Neural progenitor cell (in vitro differentiated cells): ENCODE measurements at places on chromosomes 1 and 21. TPM values are rescaled to one million over a fixed set of nuclear protein-coding genes. Genes with fewer than 3 reads are reported as not detected.
A peak's percentile ranks its signal among the peaks of the same experiment; 100 is the strongest.

DNA sequence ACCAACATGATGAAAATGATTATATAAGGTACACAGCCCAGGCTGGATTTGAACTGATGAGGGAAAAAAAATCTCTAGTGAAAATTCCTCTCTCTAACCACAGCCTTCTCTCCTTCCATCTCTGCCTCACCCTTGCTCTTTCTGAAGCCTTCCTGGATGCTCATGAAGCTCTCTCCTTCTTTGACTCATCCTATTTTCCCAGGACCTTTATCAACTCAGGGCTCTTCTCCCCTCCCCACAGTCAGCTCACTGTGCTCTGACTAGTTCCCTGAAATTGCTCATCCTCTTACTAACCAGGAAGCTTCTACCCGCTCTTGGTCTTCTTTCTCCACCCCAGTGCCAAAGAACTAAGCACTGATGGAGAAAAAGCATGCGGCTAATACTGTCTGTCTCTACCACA lies 46.4 kb upstream of the ERG start:
- H3K4me3 ChIP-seq: no peak overlapping the region
- no peak for DNase-seq
- H3K27me3 ChIP-seq: no peaks in the 10 kb centered on the region

GRCh38 chr1:227766653-227767277 lies 31.5 kb downstream of the SNAP47 start:
- no peak overlapping the region for H3K4me3 ChIP-seq
- H3K27ac ChIP-seq: no peak overlapping the region
- no peaks in the 10 kb centered on the region for H3K4me1 ChIP-seq
- no peak for DNase-seq
- H3K36me3 ChIP-seq: no peaks in the 10 kb centered on the region

DNA sequence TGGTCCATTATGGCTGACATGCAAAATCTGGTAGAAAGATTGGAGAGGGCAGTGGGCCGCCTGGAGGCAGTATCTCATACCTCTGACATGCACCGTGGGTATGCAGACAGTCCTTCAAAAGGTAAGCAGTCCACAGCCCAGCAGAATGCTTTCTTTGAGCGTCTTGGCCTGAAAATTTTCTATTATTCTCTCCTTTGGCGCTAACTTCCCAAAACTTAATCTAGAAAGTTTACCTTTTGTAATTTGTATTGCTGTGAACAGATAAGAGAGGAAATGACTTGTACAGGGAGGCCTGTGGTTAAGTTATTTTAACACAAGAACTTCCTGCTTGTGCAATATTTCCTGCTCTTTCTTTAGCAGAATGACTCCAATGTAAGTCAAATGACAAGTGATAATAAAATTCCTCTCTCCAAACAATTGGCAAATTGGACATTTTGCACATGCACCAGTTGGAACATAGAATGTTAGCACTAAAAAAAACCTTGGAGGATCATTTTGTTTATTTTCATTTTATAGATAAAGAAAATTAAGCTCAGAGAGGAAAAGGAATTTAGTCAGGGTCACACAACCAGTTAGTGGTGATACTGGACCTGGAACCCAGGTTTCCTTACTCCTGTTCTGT lies 18.9 kb downstream of the CAP1 start:
- H3K4me1 ChIP-seq: no peaks in the 10 kb centered on the region
- no peak overlapping the region for H3K4me3 ChIP-seq
- no peak overlapping the region for H3K27ac ChIP-seq
- no peak for DNase-seq
- H3K36me3 ChIP-seq: peaks cover 8% of the 10 kb centered on the region

GRCh38 chr1:9853249-9853595 lies 29.5 kb upstream of the CLSTN1 start:
- H3K27me3 ChIP-seq: no peaks in the 10 kb centered on the region
- peaks cover 18% of the 10 kb centered on the region for H3K4me1 ChIP-seq
- H3K4me3 ChIP-seq: no peak overlapping the region
- no peak for DNase-seq

- H3K27me3 ChIP-seq: no peaks in the 10 kb centered on the region
- H3K36me3 ChIP-seq: no peaks in the 10 kb centered on the region
- H3K27ac ChIP-seq: peak overlapping the region; percentile 68
- peaks cover 41% of the 10 kb centered on the region for H3K4me1 ChIP-seq
- peak; percentile 92 for DNase-seq
Measured at GRCh38 chr1:167165948-167166689, 54.6 kb upstream of the POU2F1 start.

Gene BARHL2
- not detected in 2 replicates for total RNA-seq

Gene PLEKHN1
- 0.09 TPM in 1 of 2 replicates, not detected in the other for total RNA-seq

- no peak overlapping the region for H3K27ac ChIP-seq
- H3K36me3 ChIP-seq: peaks cover 3% of the 10 kb centered on the region
- no peak overlapping the region for H3K4me3 ChIP-seq
- DNase-seq: no peak
- H3K27me3 ChIP-seq: no peaks in the 10 kb centered on the region
- peaks cover 17% of the 10 kb centered on the region for H3K4me1 ChIP-seq
Measured at GRCh38 chr1:151314137-151314875, 12.9 kb downstream of the PI4KB start.

Gene PITHD1
- total RNA-seq: 63.7 and 72.5 TPM in 2 replicates

- H3K4me1 ChIP-seq: no peaks in the 10 kb centered on the region
- no peaks in the 10 kb centered on the region for H3K36me3 ChIP-seq
- H3K27me3 ChIP-seq: no peaks in the 10 kb centered on the region
Measured at GRCh38 chr1:28775121-28775942, 36.6 kb upstream of the OPRD1 start.

GRCh38 chr1:165124772-165125171 lies 231.7 kb downstream of the LMX1A start:
- DNase-seq: no peak
- peaks cover 17% of the 10 kb centered on the region for H3K4me1 ChIP-seq
- H3K36me3 ChIP-seq: no peaks in the 10 kb centered on the region
- H3K4me3 ChIP-seq: no peak overlapping the region
- no peak overlapping the region for H3K27ac ChIP-seq
- H3K27me3 ChIP-seq: peaks cover 84% of the 10 kb centered on the region

- no peaks in the 10 kb centered on the region for H3K27me3 ChIP-seq
- peak within 1 kb of the TSS; percentile 35 for H3K4me3 ChIP-seq
- no peaks in the 10 kb centered on the region for H3K36me3 ChIP-seq
- peak within 1 kb of the TSS; percentile 88 for H3K27ac ChIP-seq
Measured at GRCh38 chr1:156060937-156061636, at the start of gene RAB25. Gene RAB25 (plus strand): TSS chr1:156061160. CDS start chr1:156061401, 241 bp downstream.

DNA sequence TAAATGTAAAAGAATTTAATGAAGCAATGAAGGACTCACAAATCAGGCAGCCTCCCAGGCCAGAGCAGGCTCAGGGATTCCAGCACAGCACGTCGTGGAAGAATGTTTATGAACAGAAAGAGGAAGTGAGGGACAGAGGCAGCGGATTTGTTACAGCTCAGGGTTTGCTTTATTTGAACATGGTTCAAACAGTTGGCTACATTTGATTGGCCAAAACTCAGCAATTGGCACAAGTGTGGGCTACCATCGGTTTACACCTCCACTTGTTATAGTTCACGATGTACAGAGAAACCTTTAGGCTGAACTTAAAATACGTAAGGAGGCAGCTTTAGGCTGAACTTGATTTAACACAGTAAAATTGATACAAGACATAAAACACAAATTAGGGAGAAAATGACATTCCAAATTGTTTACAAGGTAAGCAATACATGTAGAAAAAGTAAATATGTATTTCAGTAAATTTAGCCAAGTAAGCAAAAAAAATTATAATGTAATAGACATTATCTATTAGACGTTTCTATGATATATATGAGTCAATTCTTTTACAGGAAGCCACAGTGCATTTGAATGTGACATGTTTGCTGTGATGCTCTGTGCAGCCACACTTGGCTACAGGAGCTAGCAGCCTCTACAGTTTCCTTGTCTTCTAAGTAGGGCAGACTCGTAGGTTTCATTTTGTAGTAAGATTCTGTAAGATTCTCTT lies 126.5 kb downstream of the ADSS2 start:
- no peaks in the 10 kb centered on the region for H3K27me3 ChIP-seq
- no peak overlapping the region for H3K4me3 ChIP-seq

DNA sequence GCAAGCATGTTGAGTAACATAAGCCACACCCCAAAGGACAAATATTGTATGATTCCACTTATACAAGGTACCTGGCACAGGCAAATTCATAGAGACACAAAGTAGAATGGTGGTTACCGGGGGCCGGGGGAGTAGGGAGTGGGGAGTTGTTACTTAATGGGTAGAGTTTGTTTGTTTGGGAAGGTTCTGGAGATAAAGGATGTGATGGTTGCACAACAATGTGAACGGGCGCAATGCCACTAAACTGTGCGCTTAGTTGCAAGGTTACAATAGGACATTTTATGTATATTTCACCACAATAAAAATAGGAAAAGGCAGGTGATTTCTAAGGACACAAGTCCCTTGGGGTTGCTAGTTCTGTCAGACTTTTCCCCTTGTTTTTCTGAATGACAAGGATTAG lies 516.6 kb downstream of the KIF26B start:
- H3K36me3 ChIP-seq: no peaks in the 10 kb centered on the region
- DNase-seq: no peak
- no peak overlapping the region for H3K27ac ChIP-seq
- H3K4me3 ChIP-seq: no peak overlapping the region
- no peaks in the 10 kb centered on the region for H3K27me3 ChIP-seq

Gene MATN1
- 0.09 TPM in 1 of 2 replicates, not detected in the other for total RNA-seq
